Stimulated activated CD4-positive, alpha-beta T cell treated with anti-CD3 and anti-CD28 coated beads, Interleukin-2, amount 100 ng/mL, for 24 hours (primary cell): ENCODE measurements at places on chromosomes 7 and 10.

DNA sequence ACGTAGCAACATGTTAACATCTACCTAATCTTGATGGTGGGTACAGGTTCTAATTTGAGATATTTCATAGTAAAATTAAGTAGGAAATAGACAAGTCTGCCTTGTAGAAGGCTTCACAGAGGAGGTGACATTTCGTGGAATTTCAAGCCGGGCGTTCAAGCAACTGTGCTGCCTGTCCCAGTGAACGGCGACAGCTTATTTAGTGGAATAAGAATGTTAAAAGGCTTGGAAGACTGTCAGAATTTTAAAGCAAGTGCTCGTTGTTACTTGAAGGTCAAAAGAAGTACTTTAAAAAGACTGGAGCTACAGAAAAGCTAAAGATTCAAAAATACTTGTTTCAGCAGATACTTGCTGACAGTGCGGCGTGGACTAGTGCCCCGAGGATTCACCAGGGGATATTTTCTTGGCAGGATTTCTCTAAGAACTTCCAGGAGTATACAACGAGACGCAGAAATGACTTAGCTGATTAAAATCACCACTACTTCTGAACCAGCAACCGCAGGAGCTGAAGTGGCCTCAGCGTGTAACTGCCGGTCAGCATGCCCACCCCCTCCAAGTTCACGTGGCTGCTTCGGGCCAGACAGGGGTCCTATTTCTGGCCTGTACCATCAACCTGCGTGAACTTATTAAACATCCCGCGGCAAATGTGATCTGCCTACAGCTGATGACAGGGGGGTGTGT, 46.5 kb downstream of the CTBP2 start:
- DNase-seq = no peak

DNA sequence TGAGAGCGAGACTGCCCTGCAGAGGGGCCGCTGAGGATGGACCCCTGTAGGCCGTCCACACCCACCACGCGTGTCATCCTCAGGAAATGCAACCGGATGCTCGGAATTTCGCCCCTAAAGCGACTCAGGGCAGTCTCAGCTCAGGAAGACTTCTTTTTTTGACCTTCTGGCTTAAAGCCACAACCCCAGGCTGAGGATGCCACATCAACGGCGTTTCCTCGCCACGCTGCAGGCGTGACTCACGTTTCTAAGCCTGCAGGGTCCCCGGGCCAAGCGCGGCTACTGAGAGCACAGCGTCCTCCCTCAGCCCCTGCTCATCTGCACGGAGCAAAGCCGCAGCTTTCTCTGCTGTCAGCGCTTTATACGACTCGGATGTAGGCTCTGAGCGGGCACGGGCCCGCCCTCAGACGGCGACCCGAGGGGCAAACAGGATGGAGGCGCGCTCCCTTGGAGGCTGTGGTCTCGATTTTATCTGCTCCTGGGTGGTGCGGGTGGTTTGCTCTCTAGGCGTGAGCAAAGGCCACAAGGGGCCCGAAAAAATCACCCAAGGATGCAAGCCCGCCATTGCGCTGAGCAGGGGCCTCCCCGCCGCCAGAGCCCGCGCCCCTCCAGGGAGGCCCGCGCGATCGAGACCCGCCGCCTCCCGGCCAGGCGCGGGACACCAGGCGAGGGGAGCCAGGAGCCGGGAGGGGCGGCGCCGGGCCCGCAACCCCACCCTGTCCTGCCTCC, 726 bp upstream of the INSIG1 start:
- peak; percentile 81 for DNase-seq

DNA sequence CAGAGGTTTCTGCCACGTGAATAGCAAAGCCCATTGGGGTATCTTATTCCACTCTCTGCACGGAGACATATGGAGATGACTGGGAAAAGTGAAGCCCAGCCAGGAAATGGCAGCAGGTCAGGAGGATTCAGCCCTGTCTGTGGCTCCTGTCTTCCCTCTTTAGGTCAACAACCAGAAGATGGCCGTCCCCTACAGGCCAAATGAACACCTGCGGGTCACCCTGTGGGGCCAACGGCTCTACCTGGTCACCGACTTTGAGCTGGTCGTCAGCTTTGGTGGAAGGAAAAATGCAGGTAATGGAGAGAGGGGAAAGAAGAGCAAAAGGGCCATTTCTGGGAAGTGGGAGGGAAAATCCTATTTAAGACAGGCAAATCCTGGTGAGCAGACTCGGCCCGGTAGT, 38.3 kb downstream of the EPHB4 start:
- DNase-seq = no peak

DNA sequence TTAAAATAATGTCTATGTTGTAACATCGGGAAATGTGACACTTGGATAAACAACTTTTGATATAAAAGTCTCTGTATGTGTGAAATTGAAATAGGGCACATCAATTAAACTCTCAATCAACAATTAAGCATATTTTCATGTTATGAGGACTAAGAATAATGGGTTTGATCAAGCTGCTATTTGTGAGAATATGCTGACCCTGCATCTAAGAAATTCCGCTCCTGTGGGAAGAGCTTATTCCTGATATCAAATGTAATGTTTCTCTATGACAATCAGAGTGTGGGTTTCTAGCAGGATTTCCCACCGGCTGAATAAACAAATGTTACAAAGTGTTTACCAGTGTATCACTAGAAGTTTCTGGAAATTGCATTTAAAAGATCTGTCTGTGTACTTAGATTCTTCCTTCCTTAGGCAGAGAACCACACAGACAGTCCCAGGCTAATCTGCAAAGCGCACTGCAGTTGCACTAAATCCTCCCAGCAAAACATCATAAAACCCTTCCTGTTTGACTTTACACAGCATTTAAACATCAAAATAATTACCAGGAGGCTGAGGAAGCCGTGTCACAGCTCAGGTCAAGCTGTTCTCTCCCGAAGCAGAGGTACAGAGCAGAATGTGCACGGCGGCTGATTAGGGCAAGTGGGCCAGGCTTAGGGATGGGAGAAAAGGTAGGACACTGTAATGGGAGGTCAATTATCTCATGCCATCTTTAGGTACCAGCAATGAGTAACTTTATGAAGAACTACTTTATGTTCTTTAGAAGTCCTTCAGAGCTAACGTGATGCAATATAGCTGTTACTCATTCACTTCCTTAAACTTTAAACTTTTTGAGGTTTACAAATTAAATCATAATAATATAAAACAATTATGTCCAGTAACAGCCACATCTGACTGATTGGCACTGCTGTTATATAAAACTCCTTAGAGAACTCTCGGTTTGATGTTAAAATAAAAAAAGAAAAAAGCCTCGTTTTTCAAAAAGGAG, 109.1 kb upstream of the CTTNBP2 start:
- DNase-seq = no peak

DNA sequence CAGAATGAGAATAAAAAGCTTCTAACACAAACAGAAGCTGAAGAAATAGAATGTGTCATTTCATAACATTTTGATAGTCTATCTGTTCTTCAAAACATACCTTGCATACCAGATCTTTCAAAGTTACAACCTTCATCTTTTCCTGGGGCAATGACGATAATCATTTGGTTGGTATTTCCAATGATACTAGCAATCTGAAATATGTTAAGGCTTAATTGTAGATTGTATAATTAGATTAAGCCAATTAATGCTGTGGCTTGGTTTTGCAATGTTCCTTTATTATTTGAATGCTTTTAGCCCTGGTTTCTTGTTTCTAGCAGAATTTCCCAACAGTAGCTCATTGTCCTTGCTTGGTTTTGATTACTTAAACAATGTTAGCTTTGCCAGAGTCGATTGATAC, 84.6 kb downstream of the CABCOCO1 start:
- no peak for DNase-seq

- DNase-seq = no peak
These were observed 110.5 kb upstream of the HABP2 start for GRCh38 chr10:113442336-113442735.

- no peak for DNase-seq
These were observed 31.4 kb downstream of the POR start for GRCh38 chr7:75946207-75946855.

- DNase-seq = no peak
These were observed 93.6 kb downstream of the LRMDA start for GRCh38 chr10:75525067-75525466.

- DNase-seq = no peak
These were observed 11.4 kb downstream of the BLNK start for GRCh38 chr10:96260014-96260413.

GRCh38 chr10:132450466-132450824, 53.4 kb downstream of the PWWP2B start:
- no peak for DNase-seq

- no peak for DNase-seq
These were observed 582.3 kb upstream of the CNTNAP2 start for GRCh38 chr7:145534301-145534700.

DNA sequence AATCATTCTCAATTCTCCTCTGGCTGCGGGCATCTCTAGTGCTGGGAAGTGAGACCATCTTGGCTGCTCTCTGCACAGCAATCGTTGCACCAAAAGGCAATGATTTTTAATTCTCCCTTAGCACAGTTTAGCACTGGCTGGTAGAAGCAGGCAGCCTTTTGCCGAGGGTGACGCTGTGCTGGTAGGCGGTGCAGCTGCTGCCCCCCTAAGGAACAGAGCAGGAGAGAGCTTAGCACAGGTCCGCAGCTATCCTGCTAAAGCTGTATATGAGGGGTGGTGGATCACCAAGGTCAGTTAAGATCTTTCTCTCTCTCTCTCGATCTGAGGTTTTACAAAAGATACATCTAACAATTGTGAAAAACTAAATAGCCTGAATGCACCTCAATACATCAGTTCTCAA, 390.1 kb downstream of the GATA3 start:
- peak; percentile 16 for DNase-seq

DNA sequence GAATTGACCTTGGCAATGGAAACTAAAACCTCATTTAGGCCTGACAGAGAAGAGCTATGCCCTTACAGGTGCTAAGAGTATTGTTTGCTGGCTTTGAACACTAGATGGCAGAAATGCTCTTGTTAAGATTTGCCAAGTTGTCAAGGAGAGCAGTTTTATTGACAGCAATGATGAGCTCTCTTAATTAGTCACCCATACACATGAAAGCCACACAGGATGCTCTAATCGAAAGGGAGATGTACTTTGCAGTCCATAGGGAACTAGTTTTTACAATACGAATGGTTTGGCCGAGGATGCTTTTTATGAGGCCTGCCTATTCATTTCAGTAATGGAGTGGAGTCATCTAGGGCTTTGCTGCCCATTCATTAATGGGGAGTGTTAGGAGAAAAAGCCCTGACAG, 45.4 kb upstream of the MBL2 start:
- no peak for DNase-seq

DNA sequence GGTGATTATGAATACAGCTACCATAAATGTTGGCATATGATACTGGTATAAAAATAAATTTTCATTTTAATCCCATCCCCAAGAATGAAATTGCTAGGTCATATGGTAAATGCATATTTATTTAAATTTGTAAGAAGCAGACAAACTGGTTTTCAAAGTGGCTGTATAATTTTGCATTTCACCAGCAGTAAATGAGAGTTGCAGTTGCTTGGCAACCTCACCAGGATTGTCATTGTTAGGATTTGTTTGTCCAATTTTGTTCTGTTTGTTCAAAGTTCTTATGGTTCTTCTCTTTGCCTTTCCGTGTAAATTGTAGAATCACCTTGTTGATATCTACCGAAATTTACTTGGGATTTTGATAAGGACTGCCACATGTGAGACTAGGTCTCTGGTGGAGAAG, 237.4 kb downstream of the OTUD1 start:
- DNase-seq = no peak

GRCh38 chr7:50112250-50112649, 19.2 kb upstream of the ZPBP start:
- DNase-seq = no peak

- DNase-seq = no peak
These were observed 31.2 kb downstream of the JCAD start for GRCh38 chr10:30028006-30028737.

GRCh38 chr7:15647309-15647708, 39.2 kb downstream of the MEOX2 start:
- no peak for DNase-seq

GRCh38 chr7:114062810-114063209, 144.0 kb upstream of the PPP1R3A start:
- no peak for DNase-seq
